CD4-positive, alpha-beta T cell treated with Interleukin-1 beta for 1 hour (primary cell): ENCODE measurements at places on chromosomes 1 and 21.

GRCh38 chr21:43957128-43957571 lies 55.0 kb upstream of the TRAPPC10 start:
- DNase-seq = no peak

DNA sequence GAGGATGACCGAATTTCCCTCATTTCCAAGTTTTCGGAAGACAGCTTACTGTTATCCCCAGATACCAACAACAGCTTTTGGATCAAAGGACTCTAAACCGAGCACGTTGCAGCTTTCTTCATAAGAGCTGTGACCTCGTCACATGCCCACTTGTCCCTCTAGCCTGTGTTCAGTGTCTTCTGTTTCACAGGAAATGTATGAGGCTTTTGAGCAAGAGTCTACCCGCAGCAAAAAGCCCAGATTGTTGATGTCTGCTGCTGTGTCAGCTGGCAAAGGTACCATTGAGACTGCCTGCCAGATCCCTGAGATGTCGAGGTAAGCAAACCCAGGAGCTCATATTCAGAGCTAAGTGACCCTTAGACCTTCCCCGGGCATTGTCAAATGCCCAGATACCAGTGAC lies 24.1 kb downstream of the CHI3L2 start:
- DNase-seq = peak; percentile 12

- peak; percentile 12 for DNase-seq
These were observed at the start of gene TLCD4 for GRCh38 chr1:95117207-95118066. Gene TLCD4 (plus strand): TSS chr1:95117355. CDS start chr1:95143902, 26,547 bp downstream.

DNA sequence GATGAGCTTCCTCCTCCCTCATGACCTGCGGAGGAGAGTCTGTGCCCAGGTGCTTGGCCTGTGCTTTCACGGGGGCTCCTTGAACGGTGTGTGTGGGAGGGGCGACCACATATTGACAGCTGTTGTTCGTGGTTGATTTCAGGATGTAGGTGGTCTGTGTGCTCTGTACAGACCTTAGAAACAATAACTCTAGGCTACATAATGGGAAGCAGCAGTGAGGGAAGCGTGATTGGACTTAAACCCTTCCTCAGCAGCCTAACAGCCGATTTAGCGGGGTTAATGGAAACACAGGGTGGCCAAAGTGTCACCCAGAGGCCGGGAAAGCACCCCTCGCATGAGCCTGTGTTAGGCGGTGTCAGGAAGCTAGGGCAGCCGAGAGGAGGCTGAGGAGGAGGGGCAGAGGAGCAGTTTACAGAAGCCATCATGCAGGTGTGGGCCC lies 56.0 kb downstream of the TBCE start:
- DNase-seq = peak; percentile 7

DNA sequence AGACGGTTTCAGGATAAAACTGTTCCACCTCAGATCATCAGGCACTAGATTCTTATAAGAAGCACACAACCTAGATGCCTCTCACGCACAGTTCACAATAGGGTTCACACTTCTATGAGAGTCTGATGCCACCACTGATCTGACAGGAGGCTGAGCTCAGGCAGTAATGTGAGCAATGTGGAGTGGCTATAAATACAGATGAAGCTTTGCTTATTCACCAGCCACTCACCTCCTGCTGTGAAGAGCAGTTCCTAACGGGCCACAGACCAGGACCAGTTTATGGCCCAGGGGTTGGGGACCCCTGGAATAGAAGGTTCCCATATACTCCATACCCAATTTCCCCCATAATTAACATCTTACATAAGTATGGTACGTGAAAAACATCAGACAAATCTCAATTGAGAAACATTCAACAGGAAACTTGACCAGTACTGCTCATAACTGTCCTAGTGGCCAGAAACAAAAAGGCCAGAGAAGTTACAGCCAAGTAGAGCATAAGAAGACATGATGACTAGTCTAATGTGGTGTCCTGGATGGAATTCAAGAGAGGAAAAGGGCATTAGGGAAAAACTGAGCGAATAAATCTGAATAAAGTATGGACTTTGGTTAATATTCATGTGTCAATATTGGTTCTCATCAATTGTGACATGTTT lies 24.7 kb upstream of the IGSF5 start:
- DNase-seq = no peak

DNA sequence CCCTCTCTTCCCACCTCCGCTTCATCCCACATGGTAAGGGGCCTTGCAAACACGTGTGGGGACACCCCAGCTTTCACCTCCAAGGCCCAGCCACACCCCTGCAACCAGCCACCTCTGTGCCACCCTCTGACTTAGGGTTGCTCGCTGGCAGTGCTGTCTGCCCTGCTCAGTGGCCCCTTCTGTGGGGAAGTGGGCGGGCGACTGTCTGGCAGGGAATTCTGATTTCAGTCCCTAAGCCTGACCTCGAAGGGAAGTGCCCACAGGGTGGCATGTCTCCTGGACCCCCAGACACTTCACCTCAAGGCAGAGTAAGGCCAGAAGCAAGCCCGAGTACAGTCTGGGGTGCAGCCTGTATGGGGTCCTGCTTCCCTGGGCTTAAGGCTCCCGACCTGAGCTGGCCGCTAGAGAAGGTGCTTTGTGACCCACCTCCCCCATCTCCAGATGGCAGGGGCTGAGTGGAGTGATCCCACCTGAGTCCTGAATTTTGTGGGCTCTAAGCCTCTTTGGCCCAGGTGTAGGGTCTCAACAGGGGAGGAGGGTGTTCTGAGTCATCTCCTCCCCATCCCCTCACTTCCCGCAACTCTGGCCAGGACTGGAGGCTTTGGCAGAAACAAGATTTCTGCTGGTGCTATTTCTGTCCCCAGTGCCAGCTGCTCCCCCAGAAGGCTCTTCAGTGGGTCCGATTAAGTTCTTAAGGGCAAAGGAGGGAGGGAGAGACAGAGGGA lies 7.0 kb downstream of the RD3 start:
- DNase-seq = no peak

GRCh38 chr1:46643368-46643775 lies 24.8 kb downstream of the ATPAF1 start:
- no peak for DNase-seq

- no peak for DNase-seq
These were observed 65.7 kb upstream of the ECE1 start for GRCh38 chr1:21355956-21356355.

- no peak for DNase-seq
These were observed 43.2 kb upstream of the BACE2 start for GRCh38 chr21:41124641-41125201.

DNA sequence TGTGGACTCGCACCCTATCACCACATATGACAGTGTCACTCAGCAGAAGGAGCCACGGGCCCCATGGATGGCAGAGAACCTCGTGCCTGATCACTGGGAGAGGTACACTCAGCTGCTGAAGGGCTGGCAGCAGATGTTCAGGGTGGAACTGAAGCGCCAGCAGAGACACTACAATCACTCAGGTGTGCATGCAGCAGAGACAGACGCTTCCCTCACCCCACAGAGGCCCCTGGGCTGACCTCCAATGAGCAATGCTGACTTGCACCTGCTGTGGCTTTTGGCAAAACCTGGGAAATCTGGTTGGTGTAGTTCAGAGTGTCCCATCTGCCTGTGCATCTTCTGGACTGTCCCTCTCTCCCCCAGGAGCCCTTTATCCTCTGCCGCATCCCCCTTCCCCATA lies 51.9 kb downstream of the KIAA1614 start:
- no peak for DNase-seq
